ENCODE measurements at places on chromosomes 2 and 18.

GRCh38 chr2:57876313-57876712, 170.3 kb upstream of the VRK2 start:
- DNase-seq, result no peak

DNA sequence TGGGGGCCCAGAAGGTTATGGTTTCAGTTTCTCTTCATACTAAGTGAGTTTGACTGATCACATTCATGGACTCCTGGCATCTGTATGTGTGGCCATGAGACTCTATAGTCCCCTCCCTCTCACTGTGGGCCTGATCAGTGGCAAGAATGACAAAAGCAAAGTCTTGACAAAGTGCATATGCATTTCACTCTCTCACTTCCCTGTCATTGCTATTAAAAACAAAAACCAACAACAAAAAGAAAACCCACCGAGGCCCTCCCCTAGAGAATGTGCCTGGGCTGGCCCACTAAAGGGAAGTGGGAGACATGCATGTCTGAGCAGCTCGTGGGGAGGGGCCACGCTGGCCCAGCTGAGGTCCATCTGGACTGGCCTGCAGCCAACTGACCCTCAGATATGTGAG, 600.1 kb upstream of the RAB6C start:
- DNase-seq, result no peak

GRCh38 chr2:230864605-230865306, at the start of gene ITM2C:
Gene ITM2C (plus strand): TSS chr2:230864942. CDS start chr2:230865026, 84 bp downstream.
- peak; percentile 86 for DNase-seq

- DNase-seq, result no peak
Measured at GRCh38 chr2:170221317-170222288, 43.7 kb downstream of the MYO3B start.

DNA sequence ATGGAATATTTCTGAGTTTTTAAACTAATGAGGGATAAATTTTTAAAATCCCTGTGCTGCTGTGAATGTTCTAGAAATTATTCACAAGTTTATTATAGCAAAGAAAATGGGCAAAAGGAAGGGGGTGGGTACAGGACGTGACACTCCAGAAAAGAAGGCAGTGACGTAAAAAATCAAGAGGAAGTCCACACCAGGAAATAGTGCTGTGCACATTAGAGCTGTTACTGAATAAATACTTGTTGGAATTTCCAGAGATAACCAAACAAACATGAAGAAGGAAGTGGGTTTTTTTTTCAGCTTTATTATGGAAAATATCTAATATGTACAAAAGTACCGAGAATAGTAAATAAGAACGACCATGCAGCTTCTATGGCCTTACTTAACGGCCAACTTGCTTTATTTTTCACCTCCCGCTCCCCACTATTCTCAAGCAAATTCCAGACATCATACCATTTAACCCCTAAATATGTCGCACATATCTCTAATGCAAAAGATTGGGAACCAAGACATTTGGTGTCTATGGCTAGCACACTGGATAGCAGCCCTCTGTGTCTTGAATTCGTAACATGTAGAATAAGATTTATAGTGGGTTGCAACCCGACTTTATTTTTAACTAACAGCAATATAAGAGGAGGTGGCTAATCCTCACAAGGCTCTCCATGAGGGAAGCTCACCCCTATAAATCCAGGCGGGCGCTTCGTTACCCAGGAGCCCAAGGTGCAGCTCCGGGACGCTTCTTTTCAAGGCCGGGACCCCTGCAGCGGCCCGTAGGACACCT, 580 bp upstream of the NDUFV2 start:
- no peak for DNase-seq

GRCh38 chr2:128547667-128548066, 229.0 kb upstream of the HS6ST1 start:
- DNase-seq, result no peak

DNA sequence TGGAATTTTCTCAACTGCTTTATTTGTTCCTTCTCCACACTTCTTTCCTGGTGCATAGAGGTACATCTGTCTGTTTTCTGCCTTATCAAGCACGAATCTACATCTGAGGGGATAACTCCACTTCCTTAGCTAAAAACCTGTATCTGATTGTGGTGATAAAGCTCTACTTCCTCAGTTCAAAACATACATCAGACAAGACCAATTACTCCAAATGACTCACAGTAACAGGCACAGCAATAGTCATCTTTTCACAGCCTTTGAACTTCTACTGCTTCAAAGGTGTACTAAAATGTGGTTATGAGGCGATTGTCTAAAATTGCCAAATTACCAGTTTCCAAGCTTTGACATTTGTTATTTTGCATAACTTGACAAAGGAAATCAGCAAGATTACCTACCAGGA, 803.6 kb upstream of the ZEB2 start:
- no peak for DNase-seq

GRCh38 chr18:25805939-25806338, 284.5 kb downstream of the SS18 start:
- no peak for DNase-seq

DNA sequence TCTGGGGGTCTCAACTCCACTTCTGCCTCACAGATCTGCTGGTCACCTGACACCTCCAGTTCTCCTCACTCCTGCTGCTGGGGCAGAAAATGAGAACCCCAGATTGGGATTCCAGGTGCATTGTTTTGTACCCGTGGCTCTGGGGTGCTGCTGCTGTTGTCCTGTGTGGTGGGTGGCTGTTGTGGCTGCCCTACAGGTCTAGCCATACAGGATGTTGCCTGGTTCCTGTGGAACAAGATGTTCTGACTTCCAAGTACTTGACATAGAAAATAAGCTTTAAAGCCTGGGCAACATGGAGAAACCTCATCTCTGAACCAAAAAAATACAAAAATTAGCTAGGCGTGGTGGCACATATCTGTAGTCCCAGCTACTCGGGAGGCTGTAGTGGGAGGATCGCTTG, 38.1 kb downstream of the CHRNA1 start:
- DNase-seq, result no peak

DNA sequence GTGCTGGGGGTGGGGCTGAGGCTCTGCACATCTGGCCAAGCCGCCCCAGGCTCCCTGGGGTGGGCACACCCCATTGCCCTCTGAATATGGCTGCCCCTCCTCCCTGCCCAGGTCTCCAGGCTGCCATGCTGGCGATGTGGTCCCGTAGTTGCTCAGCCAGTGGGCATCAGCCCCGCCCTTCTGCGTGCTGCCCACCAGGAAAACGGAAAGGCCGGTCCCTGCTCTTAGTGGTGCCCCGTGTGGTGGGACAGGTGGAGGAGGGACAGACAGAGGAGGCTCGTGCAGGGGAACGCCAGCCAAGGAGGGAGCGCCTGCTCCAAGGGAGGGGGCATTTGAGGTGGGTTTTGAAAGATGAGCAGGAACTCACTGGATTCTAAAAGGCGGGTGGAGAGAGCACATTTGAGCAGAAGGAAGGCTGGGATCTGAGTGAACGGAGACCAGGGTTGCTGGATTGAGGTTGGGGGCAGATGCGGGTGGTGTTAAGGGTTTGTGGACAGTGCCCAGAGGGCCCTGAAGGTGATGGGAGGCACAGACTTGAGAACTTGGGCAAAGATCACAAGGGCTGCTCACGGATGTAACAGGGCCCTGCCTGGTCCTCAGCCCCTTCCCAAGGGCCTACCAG, 6.7 kb upstream of the B3GNT7 start:
- DNase-seq, result no peak

DNA sequence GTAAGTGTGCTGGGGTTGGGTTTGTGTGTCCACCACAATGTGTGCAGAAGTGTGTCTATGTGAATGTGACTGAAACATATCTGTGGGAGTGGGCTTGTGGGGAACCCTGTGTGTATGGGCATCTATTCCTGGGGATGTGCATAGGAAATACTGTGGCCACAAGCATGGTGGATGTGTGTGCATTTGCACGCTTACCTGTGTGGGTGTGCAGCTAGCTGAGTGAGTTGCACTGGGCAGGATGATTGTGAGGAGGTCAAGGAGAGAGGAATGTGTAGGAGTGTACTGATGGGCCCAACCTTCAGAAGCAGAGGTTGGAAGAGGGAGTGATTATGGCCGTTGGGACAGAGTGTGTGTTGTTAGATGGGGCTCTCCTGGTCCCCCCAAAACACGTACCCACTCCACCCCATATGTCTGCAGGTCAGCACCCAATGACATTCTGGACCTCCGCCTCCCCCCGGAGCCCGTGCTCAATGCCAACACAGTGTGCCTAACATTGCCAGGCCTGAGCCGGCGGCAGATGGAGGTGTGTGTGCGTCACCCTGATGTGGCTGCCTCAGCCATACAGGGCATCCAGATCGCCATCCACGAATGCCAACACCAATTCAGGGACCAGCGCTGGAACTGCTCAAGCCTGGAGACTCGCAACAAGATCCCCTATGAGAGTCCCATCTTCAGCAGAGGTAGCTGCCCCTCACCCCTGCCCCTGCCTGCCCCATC, 1.2 kb downstream of the WNT10A start:
- no peak for DNase-seq

DNA sequence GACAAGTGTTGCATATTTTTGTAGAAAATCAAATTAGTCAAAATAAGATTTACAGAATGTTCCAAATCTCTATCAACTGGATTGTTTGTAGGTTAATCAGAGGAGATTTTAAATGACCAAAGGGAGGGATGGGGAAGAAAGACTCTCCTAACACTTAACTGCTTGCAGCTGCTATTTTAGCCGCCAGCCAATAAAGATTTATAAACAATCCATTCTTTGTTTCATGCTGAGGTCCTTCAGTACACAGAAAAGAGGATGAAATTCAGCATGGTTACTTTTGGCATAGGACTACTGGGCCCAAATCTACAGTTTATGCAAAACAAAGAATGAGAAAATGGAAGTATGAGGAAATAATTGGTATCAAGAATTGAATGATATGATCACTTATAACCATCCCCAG, 86.4 kb upstream of the FN1 start:
- no peak for DNase-seq

DNA sequence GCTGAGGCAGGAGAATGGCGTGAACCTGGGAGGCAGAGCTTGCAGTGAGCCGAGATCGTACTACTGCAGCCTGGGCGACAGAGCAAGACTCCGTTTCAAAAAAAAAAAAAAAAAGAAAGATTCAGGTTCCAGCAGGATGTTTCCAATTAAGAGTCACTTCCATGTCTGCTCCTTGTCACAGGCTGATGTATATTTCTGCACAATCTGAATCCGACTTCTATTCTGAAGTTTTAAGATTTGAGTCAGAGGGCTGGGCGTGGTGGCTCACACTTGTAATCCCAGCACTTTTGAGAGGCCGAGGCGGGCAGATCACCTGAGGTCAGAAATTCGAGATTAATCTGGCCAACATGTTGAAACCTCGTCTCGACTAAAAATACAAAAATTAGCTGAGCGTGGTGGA, 24.7 kb downstream of the SNRPD1 start:
- no peak for DNase-seq

DNA sequence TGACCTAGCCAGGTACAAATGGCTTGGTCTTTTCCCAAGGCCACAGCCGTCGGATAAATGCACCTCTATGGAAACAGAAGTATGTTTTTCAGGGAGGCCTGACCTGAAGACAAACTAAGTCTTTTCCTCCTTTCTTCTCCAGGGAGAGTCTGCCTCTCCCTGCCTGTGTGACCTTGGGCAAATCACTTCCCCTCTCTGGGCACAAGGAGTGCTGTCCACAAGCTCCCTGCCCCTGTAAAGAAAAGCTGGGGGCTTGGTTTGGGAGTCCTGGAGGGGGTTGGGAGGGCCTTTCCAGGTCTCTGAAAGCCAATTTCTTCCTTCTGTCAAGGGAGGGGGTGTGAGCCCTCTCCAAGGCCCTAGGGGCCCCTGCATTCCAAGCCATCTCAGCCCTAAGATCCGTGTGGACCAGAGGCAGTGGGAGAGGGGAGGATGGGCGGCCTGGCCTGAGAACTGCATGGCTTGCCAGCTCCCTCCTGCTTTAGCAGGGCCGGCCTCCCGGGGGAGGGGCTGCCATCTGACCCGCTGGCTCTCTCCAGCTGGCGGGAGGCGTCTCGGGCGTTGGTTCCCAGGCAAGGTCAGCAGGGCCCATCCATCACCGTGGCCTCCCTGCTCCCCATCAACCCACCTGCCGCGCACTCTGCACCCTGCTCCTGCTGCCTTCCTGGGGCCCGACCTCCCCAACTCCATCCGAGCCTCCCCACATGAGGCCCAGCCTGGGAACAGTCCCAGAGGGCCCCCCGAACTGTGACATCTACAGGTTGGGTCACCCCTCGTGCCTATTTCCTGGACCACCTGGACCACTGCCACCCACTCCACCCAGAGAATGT, 61.4 kb downstream of the SMAD7 start:
- no peak for DNase-seq

GRCh38 chr2:200469708-200470211, 40.1 kb downstream of the KCTD18 start:
- no peak for DNase-seq

GRCh38 chr18:53380063-53380639, 844.3 kb downstream of the MBD2 start:
- DNase-seq, result no peak

DNA sequence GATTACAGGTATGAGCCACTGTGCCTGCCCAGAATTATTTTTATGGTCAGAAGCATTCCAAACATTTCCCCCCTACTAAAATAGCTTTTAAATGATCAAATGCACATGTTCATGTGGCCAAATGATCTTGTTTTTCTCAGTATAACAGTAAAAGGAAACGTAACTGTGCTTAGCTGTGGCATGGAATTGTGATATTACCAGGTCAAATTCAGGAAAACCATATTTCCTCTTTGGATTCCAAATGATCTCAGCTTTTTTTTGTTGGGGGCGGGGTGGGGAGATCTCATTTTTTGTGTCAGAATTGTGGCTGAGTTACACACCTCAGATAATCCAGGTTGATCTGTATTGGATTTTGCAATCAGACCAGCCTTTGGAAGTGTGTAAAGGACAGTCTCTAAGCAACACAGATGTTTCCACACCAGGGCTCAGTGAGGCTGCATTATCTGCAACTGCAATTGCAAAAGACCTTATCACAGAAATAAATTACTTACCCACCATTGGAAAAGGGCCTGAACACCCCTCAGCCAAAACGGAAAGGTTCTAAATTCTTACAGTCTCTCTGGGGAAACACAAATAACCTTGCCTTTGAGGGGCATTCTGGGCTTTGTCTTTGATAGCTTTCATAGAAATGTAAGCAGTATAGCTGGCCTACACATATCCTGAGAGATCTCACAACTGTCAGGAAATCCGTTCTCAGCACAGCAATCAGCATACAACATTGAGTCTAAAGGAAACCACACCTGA, 8.4 kb downstream of the CASP10 start:
- DNase-seq, result no peak

GRCh38 chr18:10055125-10055750, 141.4 kb downstream of the VAPA start:
- DNase-seq, result no peak

DNA sequence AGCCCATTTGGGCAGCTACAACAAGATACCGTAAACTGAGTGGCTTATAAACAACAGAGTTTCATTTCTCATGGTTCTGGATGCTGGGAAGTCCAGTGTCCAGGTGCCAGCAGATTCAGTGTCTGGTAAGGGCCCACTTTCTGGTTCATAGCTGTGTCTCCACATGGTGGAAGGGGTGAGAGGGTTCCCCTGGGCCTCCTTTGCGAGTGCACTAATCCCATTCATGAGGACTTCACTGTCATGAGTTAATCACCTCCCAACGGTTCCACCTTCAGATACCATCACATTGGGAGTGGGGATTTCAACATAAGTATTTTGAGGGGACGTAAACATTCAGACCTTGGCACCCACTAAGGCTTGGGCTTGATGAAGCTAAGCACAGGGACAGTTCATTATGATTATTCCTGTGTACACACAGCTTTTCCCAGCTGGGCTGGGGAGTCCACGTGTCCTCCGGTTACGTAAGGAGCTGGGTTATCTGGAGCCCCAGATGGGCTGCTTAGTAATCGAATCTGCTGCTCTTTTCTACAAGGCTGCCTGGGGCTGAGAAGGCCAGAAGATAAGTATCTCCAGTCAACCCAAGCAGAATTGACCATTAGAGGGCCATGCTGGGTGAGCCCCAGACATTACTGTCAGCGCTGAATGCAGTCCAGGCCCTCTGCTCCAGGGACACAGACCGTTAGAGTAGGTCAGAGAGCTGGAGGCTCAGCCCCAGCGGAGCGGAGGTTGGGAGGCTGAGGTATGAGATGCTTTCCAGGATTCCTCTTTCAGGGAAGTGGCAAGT, 42.7 kb downstream of the EPAS1 start:
- DNase-seq, result no peak
